ENCODE measurements at places on chromosomes 3 and 15.

DNA sequence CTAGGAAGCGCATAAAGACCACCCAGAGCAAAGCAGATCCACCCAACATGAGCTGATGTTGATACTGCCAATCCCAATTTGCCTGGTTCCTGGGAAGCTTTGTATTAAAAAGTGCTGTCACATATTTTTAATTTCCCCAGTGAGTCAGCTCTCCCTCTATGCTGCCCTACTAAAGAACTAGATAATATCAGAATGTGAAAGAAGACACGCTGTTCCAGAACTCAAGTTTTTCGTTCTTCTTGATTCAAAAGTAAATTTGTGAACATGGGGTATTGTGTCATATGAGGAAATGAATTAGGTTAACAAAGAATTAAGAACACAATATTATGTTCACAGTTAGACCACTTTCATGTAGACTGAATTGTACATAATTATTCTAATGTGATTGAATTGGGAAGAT lies 734.2 kb upstream of the ALCAM start:
- DNase-seq, result no peak

DNA sequence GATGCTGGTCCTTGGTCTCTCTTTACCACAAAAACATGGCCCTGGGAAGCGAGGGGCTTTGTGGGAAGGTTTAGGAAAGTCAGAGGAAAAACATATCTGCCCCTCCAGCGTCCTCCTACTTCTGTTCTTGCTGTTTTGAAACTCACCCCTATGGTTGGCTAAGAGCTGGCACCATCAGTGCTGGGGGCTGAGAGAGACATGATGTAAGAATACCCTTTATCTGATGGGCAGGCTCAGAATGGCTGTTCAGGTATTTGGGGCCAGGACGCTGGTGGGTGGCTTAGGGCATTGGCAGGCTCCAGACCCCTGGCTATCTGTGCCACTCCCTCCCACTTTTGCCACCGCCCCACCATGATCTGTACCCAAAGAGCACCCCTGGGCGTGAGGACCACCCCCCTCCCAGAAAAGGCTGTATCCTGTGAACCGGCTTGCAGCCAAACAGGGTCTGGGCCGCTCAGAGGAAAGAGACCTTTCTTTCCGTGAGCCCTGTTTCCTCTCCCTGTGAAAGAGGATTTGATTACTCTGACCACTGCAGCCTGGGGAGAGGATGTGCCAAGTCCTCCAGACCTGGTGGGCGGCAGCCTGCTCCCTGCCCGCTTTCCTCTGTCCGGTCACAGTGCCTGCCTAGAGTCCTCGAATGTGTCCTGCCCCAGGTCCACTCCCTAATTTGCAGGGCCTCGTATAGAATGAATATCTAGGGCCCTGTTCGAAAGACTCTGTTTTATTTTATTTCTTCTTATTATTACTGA lies 61.3 kb upstream of the SLC6A6 start:
- no peak for DNase-seq

DNA sequence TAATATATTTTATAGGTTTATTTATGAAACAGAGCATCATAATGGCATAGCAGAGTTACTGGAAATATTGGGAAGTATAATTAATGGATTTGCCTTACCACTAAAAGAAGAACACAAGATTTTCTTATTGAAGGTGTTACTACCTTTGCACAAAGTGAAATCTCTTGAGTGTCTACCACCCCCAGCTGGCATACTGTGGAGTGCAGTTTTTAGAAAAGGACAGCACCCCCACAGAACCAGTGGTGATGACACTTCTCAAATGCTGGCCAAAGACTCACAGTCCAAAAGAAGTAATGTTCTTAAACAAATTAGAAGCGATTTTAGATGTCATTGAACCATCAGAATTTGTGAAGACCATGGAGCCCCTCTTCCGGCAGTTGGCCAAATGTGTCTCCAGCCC lies 58.1 kb downstream of the DNAH1 start:
- DNase-seq, result no peak

- no peak for DNase-seq
Measured at GRCh38 chr15:41838400-41838897, at the start of gene PLA2G4B. Gene PLA2G4B, plus strand, starts transcription at chr15:41838847. Its CDS starts 67 bp downstream, at chr15:41838914.

DNA sequence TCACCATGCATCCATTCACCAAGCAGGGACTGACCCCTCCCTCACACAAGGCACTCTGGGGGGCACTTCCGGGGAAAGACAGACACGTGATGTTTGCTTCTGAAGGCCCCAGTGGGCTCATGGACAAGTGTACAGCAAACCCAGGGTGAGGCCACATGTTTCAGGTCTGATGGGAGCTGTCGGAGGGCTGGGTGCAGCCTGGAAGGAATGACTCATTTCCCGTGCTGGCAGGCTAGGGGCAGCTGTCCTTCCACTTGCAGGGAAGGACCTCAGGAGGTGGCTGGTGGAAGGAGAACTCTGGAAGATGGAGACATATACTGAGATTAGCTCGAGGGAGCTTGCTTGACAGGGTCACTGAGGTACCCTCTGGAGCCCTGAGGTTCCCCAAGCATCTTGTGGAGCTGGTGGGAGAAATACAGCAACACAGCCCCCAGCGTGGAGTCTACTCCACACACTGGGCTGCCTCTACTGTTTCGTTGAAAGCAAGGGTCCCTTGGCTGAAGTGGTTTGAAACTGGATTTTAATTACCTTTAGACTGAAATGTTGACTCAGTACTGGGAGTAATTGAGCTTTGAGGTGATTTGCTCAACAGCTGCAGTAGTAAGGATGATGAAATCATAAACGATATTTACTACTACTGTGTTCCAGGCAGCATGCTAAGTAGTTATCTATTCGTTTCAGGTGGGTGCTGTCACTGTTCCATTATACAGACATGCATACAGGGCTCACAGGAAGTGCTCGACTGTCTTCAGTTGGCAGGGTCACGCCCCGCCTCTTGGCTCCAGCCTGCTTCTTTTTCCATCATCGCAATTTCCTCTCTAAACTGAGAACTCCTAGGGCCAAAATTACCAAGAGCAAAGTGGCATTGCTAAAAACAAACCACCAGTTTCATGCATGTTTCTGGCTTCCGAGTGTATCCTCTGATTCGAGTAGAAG lies 230.4 kb downstream of the ADAMTS17 start:
- no peak for DNase-seq

DNA sequence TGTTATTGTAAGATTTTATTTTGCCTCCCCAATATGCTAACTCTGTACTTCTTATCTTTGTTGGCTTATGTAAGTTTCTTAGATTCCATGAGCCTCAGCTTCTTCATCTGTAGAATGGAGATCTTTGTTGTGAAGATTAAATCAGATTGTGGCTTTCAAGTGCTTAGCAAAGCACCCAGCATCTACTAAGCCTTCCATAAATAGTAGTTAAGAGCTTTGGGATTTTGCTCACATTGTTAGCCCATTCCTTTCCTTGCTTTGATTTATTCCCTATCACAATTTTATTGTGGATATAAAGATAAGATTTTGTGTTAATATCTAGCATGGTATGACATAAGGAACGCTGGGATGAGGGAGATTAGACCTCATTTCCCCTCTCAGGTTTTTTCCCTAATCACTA lies 501.4 kb downstream of the PYDC2 start:
- DNase-seq, result no peak
